ENCODE measurements at places on chromosomes 11 and 22.

DNA sequence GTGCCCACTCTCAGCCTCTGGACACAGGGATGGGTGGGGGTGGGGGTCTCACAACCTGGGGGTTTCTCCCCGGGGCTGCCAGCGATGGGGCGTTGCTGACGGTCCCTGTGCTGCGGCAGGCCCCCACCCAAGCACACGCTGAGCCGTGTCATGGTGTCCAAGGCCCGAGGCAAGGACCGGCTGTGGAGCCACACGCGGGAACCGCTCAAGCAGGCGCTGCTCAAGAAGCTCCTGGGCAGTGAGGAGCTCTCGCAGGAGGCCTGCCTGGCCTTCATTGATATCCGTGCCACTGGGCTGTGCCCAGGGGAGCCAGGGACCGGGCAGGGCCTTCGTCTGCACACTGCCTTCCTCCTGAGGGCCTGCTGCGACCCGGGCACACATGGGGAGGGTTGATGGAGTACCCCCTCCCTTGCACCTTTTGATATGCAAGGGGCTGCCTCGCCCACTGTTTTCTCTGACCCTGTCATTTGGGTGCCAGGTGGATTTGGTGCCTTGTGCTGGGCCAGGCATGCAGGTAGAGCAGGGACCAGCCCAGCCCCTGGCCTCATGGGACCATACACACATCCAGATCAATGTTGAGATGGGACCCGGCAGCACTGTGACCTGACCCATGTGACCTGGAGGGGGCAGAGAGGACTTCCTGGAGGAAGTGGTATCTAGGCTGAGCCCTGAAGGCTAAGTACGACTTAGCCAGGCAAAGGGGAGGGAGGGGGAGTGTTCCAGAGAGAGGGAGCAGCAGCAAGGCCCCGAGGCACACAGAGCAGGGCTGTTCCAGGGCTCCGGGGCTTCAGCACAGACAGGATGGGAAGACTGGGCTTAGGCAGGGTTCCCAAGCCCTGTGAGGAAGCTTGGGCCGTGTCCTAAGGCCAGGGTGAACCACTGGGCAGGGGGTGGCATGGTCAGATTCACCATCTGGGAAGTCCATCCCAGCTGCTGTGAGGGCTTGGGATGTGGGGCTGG is 75.2 kb downstream of the MYO7A start:
- no peak for DNase-seq

DNA sequence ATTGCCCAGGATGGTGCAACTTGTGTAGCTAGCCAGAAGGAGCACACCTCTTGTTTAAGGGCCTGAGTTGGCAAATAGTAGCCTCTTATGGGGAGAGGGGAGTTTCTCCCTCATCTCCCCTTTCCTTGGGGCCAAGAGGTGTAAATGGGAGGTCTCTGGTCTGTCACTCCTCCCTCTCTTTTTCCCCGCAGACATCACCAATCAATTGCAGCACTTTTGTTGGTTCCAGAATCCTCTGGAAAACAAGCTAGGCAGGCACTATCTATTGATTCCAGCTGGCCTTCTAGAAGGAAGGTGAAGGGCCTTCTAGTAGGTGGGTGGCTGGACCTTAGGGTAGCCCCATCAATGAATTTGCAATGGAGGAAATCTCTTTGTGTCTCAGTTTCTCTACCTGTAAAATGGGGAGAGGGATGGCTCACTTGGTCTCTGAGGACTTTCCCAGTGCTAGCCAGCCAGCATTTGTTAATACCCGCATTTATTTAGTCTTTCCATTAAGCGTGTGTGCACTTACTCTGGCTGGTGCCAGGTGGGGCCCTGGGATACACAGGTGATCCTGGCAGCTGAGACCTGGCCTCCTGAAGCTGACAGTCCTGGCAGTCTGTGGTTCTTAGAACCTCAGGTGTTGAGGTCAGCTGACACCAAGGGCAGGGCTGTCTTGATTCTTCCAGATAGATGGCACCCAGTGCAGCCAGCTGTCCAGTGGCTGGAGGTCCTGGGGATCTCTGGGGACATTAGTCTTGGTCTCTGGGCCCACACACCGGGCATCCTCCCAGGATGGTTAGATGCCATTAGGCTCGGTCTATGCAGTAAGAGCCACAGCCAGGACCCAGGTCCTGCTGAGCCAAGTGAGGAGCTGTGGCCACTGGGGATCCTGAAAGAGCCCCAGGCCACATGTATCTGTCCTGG is 51.7 kb downstream of the TSPAN18 start:
- no peak for DNase-seq

DNA sequence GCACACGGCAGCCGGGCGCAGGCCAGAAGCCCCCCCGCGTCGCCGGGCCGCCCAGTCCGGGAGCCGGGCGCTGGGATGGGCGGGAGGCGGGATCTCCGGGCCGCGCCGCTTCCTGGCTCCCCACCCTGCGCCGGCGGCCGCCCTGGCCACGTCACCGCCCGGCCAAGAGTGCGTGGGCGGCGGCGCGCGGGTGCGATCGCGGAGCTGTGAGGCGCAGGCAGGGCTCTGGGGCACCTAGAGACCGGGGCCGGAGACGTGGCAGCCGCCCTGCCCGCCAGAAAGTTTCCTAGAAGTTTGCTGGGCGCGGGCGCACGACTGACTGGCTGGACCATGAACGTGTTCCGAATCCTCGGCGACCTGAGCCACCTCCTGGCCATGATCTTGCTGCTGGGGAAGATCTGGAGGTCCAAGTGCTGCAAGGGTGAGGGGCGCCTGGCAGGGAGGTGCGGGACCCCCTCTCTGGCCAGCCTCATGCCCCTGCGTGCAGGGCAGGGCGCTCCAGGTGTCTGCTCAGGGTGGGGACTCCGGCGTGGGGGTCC is at the start of gene KDELR3:
Gene KDELR3, plus strand, starts transcription at position 193 of the 539 bp plus-strand sequence. Its CDS starts 138 bp downstream, at position 331.
- no peak for DNase-seq

- no peak for DNase-seq
Measured at GRCh38 chr11:10864688-10865087, 6.8 kb upstream of the ZBED5 start.

- DNase-seq, result peak; percentile 2
Measured at GRCh38 chr11:7901319-7901854, 29.7 kb downstream of the OR10A6 start.

DNA sequence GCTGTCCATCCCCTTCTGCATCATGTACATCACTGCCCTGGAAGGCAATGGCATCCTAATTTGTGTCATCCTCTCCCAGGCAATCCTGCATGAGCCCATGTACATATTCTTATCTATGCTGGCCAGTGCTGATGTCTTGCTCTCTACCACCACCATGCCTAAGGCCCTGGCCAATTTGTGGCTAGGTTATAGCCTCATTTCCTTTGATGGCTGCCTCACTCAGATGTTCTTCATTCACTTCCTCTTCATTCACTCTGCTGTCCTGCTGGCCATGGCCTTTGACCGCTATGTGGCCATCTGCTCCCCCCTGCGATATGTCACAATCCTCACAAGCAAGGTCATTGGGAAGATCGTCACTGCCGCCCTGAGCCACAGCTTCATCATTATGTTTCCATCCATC is 337 bp downstream of the OR52B6 start:
- DNase-seq, result no peak

- DNase-seq, result no peak
Measured at GRCh38 chr11:72037554-72038311, 39.0 kb downstream of the IL18BP start.

DNA sequence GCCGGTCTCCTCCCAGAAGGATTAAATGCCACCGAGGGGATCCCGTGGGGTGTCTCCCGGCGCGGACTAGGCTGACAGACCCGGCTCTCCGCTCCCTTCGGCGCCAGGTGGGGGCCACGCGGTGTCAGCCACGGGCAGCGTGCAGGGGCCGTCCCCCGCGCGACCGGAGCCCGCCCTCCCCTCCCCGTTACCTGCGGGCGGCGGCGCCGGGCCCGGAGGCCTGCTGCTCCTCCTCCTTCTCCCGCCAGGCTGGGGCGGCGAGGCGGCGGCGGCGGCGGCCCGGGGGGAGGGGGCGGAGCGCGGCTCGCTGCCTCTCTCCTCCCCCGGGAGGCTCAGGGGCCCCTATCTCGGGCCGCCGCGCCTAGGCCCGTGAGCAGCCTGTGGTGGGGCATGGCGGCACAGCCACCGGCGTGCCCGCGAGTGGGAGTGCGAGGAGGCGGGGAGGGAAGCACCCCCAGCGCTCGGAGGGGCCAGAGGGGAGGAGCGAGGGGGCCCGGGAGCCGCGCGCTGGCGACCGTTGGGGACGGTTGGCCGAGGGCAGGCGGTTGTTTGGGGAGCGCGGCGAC is 450 bp downstream of the ZBTB44 start:
- DNase-seq, result peak; percentile 77

GRCh38 chr22:31144223-31144622 is 3.9 kb upstream of the PLA2G3 start:
- no peak for DNase-seq

GRCh38 chr11:88384004-88384668 is 46.6 kb upstream of the CTSC start:
- DNase-seq, result no peak

DNA sequence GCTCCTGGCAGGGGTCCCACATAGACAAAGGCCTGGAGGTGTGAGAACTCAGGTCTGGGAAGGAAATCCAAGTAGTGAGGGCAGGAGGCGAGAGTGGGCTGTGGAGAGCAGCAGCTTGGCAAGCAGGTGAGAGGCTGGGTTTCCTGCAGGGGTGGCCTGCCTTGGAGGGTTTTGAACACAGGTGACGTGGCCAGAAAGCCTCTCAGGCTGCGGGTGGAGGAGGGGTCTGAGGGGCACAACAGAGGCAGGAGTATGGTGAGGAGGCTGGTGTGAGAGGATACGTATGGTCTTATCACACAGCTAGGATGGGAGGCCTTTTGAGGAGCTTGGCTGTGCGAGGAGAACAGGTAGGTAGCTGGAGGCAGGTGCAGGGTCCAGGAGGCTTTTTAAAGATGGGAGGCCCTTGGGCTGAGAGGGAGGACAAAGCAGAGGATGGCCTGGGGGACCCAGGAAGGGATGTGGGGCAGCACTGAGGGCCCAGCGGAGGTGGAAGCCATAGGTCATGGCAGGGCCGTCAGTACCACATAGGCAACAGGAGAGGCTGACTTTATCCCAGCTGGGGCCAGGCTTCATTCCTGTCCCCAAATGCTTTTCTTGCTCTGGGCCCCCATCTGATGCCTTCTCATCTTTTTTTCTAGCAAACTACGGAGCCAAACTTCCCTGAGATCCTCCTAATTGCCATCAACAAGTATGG is 84.4 kb downstream of the MYO7A start:
- no peak for DNase-seq

DNA sequence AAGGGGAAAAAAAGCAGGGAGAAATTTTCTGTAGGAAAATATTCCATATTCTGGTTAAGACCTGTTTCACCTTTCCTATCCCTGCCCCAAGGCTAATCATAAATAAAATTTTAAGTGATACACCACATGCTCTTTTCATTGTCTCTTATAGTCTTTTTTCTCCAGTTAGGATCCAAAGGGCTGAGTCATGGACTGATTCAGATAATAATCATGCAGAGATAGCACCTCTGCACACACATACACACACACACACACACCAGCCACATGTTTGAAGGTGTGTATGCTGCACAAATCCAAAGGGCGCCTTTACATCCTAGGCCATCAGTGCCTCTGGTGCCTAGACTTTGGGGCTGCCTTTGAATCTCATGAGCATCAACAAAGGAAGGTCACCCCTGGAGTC is 35.5 kb upstream of the CWF19L2 start:
- no peak for DNase-seq

- peak; percentile 75 for DNase-seq
Measured at GRCh38 chr22:43447380-43447779, 35.6 kb downstream of the MPPED1 start.

DNA sequence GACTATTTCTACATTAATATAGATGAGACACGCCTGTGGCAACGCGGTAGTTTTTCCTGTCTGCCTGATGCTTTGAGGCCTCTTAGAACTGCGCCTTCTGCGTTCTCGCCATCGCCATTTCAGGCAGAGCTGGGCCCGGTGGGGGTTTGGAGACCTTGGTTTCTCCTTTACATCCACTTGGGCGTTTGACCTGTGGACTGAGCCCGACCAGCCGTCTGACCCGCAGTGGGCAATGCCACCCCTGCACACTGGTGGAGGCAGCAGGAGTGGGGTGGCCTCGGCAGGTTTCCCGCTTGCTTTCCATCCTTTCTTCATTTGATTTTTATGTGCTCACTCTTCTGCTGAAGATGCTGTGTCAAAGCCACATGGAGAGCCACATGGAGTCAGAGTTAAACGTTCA is 130.4 kb downstream of the TBC1D22A start:
- DNase-seq, result no peak

GRCh38 chr11:45369313-45369712 is 83.2 kb upstream of the SYT13 start:
- DNase-seq, result no peak

DNA sequence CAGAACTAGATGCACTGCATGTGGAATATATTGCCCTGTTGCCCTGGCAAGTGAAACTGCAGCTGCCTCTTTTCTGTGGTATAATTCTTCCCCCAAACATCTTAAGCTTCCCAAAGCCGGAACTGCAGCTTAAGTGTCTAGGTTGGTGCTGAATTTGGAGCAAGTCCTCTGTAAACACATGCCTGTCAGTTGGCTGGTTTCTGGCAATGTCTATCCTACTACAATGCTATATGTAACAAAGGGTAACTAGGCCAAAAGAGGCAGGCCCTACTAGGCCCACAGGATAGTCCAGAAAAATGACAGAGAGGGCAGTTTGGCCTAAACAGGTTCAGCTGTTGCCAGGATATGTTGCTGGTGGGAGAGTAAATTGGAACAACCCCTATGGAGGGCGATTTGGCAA is 27.9 kb downstream of the ASCC2 start:
- DNase-seq, result no peak

DNA sequence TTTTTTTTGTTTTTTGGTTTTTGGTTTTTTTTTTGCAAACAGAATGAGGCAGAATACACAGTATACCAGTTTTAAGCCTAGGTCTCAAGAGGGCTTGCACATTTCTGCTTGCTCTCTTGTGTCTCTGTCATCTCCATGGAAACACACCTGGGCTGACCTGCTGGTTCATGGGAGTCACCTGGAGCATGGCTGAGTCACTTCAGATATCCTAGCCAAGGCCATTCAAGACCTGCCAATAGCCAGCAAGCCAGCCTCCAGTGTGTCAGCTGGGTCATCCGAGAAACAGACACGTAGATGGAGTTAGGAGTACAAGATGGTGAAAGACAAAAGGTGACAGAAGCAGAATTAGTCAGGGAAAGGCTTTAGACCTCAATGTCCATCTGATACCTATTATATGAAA is 124.2 kb upstream of the SEZ6L start:
- DNase-seq, result peak; percentile 72

GRCh38 chr22:39325392-39325932 is 6.0 kb upstream of the RPL3 start:
- no peak for DNase-seq

GRCh38 chr11:1025410-1026162 is 10.9 kb downstream of the MUC6 start:
- no peak for DNase-seq

DNA sequence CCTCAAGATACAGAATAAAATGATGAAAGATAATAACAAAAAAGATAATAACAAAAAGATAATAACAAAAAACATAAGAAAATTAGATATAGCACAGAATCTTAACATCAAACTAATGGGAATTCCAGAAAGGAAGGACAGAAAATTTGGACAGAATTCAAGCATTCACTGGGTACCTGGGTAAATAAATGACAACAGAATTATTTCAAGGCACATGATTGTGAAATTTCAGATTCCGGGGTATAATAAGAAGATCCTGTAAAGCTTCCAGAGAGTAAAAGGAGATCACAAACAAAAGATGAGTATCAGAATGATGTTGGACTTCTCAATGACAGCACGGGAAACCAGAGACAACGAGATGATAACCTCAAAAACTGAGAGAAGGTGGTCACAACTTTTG is 42.1 kb upstream of the OR9Q1 start:
- DNase-seq, result no peak
